Bronchial epithelial cell (primary cell): ENCODE measurements at places on chromosomes 16 and 17.

GRCh38 chr17:5467416-5467815 is 1.4 kb downstream of the DHX33 start:
- no peak for DNase-seq

DNA sequence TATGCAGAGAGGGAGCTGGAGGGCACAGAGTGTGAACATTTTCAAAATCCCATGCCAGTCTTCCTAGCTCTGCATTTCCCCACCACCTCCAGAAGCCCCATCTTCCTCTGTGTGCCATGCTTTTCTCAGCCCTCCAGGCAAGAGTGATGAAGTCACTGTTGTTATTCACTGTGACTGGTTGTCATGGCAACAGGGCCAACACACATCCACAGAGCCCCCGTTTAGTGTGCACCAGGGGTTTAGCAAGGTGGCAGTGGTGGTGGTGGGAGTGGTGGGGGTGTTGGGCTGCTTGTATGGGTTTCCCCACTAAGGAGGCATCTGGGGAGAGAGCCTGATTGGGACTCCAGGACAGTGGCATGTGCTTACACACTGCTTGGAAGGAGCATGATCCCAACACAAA is 309.9 kb upstream of the ASIC2 start:
- no peak for DNase-seq

GRCh38 chr16:9098377-9099090 is 7.1 kb downstream of the HAPSTR1 start:
- DNase-seq: no peak

- DNase-seq: no peak
Measured at GRCh38 chr17:19718613-19719354, 2.4 kb upstream of the SLC47A2 start.

DNA sequence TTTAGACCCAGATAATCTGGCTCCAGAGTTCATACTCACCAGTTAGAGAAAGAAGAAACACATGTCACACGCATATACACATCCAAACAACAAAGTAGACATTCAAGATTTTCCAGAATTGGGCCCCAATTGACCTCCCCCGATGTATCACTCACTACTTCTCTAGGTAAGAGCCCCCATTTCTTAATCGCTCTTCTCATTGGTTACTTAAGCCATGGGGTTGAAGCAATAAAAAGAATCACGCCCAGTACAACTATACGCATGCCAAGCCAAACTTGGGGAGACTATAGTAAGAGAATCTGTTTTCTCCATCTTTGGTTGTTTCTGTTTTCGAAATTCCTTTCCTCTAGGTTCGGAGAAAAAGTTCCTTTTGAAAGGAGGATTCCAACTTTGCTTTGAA is 565 bp downstream of the DDX52 start:
- DNase-seq: peak; percentile 65

GRCh38 chr16:70711211-70712031 is 25.6 kb upstream of the MTSS2 start:
- no peak for DNase-seq

- no peak for DNase-seq
Measured at GRCh38 chr16:82738699-82739098, 111.9 kb downstream of the CDH13 start.

GRCh38 chr17:8995711-8996110 is 25.6 kb upstream of the NTN1 start:
- DNase-seq: no peak

DNA sequence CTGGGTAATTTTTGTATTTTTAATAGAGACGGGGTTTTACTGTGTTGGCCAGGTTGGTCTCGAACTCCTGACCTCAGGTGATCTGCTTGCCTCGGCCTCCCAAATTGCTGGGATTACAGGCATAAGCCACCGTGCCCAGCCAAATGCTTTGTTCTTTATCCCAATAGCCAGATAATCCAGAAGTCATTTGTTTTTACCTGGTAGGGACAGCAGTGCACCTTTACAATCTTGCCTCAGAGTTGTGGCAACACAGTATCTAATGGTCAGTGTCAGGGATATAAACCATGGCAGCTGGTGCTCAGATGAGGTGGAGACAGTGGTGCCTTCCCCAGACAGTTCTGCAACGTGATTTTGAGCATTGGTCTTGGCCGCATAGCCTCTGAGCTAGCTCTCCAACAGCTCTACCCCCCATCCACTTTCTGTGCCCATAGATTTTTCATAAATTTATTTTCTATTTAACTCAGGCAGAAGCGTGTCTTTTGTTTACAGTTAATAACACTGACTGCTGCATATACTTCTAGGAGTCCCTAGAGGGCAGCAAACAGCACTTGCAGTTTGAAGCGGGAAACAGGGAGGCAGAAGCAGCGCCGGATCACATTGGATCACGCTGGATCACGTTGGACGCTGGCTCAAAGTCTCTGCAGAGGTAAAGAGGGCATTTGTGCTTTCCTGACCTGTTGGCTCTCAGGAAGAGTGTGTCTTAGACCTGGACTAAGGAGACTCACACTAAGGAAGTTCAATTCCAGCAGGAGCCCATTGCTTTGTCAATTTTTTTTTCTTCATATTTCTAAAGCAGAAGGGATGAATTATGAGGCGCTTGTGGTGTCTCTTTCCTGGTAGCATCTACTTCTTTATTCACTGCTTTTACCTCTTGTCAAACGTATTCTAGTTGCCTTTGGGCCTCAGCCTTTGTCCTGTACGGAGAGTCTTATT is 5.1 kb upstream of the GGT6 start:
- peak; percentile 67 for DNase-seq

GRCh38 chr17:58570758-58571157 is 56.3 kb upstream of the MTMR4 start:
- DNase-seq: no peak

DNA sequence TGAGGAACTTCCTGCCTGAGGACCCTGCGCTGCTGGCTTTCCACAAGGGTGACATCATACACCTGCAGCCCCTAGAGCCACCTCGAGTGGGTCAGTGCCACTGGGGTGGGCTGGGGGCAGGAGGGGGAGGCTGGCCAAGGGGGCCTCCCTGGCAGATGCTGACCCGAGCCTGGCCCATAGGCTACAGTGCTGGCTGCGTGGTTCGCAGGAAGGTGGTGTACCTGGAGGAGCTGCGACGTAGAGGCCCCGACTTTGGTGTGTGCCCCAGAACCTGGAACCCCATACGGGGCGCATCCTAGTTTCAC is 26.7 kb upstream of the ALKBH5 start:
- no peak for DNase-seq

- peak; percentile 75 for DNase-seq
Measured at GRCh38 chr17:15289285-15290183, 24.4 kb upstream of the PMP22 start.

DNA sequence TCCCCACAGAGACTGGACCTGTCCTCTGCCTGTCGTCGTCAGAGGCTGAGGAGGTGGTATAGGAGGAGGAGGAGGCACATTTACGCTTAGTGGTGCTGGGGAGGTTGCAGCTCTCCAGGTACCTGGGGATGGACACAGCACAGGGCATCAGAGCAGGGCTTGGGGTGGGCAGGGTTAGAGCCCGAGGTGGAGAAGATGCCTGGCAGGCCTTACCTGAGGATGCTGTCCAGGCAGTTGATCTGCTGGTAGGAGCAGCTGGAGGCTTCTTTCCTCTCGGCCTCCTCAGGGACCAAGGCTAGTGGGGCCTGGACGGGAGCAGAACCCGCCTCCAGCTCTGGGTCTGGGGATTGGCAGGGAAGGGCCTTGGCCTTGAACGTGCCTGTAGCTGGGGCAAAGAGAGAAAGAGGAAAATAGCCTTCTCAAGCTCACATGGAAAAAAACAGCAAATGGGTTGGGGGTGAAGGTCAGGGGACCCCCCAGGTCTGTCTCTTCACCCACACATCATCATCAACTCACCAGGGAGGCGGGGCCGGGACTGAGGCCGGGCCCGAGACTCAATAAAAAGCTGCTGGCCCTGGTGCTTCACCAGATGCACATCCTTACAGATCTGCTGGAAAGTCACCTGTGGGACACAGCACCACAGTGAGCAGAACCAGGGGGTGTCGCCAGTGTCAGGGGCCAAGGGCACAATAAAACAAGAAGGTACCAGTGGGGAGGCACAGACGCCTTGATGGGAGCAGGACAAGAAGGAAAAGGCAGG is 5.6 kb downstream of the PER1 start:
- DNase-seq: no peak

- DNase-seq: no peak
Measured at GRCh38 chr17:7374353-7374752, 6.5 kb upstream of the TNK1 start.

DNA sequence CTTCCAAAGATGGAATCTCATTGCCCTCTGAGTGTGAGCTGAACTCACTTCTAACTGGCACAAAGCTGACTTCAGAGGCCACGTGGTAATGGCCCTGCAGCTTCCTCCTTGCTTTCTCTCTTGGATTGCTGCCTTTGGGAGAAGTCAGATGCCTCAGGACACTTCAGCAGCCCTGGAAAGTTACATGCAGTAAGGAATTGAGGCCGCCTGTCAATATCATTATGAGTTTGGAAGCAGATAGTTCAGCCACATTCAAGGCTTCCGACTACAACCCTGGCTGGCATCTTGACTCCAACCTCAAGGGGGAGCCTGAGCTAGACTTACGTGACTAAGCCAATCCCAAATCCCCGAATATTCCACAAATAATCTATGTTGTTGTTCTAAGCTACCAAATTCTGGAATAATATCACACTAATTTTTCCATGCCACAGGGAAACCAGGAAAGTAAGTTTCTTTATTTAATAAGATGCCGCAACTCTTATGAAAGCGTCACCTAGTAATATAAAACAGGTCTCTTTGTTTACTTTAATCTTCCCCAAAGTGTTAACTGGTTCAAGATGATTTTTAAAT is 13.6 kb downstream of the CEP20 start:
- DNase-seq: peak; percentile 67

DNA sequence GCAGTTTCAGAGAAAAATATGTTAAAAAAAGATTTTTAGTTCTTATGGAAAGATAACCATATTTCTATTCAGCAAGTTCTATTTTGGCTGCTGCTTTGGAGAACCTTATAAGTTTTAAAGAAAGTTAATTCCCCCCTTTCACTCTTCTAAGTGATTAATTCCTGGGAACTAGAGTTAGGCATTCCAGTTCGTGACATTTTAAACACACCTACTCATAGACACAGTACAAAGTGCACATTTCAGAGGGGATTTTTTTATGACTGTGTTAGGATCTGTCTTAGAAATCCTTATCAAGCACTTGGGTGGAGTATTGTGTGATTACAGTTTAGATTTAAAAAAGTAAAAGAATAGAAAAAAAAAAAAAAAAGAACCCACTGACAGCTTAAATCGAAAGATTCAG is 3.5 kb upstream of the CDH11 start:
- DNase-seq: no peak

DNA sequence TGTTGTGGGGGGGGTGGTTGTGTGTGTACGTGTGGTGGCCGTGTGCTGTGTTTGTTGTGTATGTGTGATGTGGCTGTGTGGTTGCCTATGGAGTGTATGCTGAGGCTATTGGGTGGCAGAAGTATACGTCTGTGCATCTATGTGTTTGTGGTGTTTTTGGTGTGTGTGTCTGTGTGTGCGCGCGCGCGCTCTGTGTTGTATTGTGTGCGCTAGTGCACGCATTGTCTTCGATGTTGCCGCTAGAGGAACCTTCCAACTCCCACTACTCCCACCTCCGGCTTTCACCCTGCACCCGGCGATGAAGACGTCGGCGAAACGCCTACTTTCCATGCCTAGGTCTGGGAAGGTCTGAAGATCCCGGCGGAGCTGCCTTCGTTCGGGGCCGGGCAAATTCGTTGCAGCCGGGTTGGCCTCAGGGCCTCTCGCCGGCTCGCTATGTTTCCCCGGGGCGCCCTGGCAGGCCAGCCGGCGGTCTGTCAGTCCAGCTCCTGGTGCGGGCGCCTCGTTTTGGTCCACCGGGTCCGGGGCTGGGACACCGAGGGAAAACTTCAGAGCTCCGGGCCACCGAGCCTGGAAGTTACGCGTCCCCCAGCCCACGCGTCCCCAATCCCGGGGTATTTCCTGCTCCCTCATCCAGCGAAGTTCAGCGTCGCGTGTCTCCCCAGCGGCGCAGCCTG is 5.2 kb upstream of the DLX4 start:
- no peak for DNase-seq

DNA sequence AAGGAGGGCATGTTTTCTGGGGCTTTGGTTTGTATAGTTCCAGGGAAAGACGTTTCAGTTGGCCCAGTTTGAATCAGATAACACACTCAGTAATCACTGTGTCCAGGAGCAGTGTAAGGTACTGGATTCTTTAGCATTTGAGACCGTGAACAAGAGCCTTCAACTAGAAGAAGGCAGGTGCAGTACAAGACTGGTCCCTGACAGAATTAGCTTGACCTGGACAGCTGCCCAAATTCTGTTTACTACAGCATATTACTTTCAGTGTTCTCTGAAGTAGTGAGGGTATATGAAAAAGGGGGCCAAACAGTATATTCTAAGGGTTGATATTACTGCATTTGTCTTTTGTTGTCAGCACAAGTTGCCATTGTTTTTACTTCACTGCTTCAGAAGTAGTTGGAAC is 81.3 kb downstream of the COX10 start:
- DNase-seq: no peak

GRCh38 chr17:41065829-41066624 is at the start of gene KRTAP2-4:
TSS of gene KRTAP2-4 (minus strand) at chr17:41065879. CDS start at chr17:41065845, 34 bp downstream.
- DNase-seq: peak; percentile 94

GRCh38 chr17:74595037-74595750 is 3.1 kb upstream of the CD300LD start:
- DNase-seq: no peak

DNA sequence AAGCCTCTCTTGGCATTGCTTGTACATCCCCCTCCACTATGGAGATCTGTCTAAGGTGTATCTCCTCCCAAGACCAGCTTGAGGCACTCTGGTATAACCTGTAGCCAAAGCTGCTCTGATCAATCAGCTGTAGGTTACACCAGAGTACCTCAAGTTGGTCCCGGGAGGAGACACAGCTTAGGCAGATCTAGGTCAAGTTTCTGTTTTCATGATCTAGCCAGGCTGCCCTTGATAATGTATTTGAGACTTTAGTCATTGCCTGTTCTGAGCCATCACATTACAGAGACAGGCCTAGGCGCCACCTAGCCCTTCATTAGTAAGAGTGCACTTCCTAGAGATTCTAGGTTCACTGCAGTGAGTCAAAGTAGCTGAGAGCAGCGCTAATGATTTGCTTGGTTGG is 31.4 kb downstream of the ASGR1 start:
- peak; percentile 56 for DNase-seq

DNA sequence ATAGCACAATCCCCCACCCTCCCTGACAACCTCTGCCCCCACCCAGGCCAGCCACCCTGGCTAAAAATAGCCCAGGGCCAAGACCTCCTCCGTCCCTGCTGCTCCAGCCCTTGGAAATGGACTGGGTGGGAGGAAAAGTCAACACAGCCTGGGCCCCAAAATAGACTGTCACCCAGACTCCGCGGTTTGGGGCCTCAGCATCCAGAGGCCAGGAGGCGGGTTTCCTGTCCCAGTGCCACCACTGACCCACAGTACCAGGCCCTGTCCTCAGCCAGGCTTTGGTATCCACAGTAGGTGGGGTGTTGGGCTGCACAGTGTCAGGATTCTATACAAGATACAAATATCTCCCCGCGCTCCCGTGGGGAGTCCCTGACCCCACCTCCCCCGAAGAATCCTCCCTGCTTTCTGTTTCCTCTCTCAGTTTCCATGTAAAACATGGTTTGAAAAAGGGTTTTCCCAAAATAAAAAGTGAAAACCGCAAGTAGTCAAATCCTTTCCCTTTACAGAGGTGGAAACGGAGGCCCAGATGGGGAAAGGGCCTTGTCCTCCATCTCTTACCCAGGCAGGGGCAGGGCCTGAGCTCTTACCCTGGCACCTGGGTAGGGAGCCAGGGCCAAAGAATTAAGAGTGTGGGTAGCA is 20.1 kb downstream of the CPNE2 start:
- DNase-seq: no peak
